ENCODE measurements at places on chromosomes 12 and 14.

- DNase-seq, result no peak
Measured at GRCh38 chr12:85956081-85956480, 82.0 kb downstream of the NTS start.

DNA sequence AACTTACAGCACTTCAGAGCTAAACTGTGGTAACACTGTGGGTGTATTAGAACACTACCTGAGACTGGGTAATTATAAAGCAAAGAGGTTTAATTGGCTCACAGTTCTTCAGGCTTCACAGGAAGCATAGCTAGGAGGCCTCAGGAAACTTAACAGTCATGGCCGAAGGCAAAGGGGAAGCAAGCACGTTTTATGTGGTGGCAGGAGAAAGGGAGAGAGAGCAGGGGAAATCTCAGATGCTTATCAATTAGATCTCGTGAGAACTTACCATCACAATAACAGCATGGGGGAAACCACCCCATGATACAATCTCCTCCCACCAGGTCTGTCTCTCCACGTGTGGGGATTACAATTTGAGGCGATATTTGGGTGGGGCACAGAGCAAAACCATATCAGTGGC lies 512.6 kb downstream of the RERGL start:
- DNase-seq, result no peak

- DNase-seq, result no peak
Measured at GRCh38 chr14:100892496-100893227, 10.9 kb downstream of the RTL1 start.

DNA sequence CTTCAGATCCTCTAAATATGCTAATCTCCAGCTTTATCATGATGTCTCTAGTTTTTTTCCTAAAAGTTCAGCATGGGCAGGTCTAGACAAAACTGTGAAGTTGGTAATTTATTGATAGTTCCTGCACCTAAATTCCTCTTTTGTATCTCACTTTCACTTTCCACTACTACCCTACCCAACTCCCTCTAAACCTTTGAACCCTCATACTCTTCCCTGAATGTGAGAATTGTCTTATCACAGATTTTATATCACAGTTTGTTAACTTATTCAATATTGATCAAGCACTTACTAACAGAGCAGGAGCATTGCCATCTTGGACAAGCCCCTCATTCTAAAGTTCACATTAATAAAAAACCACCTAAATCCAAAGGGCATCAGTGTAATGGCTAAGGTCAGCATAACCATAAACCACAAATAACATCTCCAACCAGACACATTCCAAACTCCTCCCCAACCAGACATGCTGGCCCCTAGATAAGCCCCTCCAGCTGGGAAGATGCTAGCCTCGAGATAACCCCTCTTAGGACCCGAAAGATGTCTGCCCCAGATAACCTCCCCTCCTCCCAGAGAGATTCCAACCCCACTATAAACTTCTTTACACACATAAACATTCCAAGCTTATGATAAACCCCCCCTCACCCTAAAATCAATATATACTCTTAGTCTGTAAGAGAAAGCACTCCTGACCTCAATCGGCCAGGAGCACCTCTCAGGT lies 78.7 kb downstream of the FSCB start:
- DNase-seq, result no peak

DNA sequence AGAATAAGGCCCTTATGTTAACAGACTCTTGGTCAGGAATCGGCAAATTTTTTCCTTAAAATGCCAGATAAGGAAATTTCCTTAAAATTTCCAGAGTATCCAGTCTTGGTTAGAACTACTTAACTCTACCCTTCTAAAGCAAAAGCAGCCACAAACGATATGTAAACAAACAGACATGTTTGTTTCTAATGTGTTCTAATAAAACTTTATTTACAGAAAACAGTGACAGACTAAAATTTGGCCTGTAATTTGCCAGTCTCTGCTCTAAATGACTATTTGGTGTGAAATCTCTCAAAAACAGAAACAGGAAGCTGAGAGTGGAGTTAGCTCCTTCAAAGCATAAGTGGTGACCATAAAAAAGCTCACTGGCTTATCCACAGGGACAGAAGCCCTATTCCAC lies 78.2 kb downstream of the PRKAB1 start:
- no peak for DNase-seq

DNA sequence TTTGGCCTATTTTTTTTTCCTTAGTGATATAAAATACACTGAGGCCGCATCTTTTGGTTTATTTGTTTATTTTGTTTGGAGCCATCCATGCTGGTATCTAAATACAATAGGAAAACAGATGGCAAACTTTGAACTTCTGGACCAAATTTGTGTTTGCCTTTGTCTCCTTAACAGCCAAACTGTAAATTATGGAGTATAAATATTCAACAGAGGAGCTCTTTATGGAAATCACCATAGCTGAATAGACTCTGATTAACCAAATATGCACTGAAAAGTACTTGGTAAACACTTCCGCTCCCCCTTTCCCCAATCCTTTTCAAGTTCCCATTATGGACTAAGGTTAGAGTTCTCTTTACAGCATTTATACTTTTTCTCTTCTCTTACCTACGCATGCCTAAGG lies 80.5 kb downstream of the TESC start:
- DNase-seq, result no peak

GRCh38 chr12:97757481-97758193 lies 295.0 kb downstream of the RMST start:
- DNase-seq, result no peak

DNA sequence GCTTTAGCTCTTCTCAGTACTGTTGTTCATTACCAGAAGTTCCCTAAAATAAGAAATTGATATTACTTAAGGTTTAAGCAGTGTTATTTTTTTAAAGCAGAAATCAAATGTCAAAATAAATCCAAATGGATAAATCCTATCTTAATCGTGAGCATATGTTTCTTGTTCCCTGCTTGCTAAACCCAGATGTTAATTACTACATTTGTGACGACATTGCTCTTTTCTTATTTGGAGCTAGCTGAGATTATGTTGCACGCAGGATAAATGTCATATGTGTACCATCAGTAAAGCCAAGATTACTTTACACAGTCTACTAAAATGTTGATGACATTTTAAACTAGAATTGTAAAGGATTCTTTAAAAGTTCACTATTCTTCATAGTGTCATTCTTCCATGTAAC lies 157.5 kb downstream of the PLCZ1 start:
- no peak for DNase-seq

DNA sequence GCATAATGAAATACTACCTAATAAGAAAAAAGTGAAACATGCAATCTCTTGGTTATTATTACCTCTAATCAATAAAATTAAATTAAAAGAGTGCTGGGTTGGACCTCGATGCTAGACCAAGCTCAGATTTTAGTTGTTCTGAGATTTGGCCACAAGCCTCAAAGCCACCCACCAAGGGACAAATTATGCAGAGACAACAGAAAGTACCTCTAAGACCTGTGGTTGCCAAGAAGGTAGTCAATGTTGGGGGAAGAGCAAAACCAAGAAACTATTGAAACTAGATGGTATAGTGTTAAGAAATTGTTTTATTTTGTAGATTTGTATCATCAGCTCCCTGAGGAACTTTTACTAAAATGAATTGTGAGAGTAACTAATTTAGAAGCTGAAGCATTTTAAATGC lies 43.8 kb upstream of the ARID2 start:
- no peak for DNase-seq
